NCI-H774 (cell line): ENCODE measurements at places on chromosomes 1 and 21.
A peak's percentile ranks its signal among the peaks of the same experiment; 100 is the strongest.

DNA sequence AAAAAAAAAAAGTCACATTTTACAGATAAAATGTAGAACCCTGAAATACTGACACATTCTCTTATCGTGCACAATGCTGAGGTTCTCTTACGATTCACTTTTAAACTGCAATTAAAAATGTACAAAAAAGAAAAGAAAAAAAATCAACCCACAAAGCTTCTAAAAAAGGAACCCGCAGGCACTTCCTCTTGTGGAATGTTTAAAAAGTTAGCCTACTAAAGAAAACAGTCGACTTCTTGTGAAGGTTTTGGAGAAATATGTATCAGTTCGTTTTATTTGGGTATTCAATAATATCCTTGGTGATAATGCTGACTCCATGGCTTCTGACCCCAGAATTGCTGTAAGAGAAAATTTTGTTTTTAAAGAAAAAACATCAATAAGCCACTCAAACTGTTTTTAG lies 10.2 kb downstream of the HNRNPU start:
- DNase-seq, result no peak

GRCh38 chr1:178494569-178494971 lies 2.2 kb downstream of the CLEC20A start:
- no peak for DNase-seq

DNA sequence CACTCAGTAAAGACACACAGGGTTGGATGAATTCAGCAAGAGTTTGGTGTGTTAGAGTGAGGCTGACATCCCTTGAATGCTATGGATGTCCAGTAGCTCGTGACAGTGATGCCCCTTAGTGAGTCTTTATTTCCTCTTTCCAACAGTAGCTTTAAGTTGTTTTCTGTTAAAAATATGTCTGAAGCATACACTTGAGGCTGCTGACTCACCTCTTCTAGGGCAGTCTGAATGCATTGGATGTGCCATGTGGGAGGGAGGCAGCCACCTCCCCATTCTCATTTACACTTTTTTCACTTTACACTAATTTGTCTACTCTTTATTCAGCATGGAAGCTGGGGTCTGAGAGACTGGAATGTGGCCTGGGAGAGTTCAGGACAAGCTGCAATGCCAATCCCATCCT lies 17.6 kb downstream of the NOS1AP start:
- no peak for DNase-seq

DNA sequence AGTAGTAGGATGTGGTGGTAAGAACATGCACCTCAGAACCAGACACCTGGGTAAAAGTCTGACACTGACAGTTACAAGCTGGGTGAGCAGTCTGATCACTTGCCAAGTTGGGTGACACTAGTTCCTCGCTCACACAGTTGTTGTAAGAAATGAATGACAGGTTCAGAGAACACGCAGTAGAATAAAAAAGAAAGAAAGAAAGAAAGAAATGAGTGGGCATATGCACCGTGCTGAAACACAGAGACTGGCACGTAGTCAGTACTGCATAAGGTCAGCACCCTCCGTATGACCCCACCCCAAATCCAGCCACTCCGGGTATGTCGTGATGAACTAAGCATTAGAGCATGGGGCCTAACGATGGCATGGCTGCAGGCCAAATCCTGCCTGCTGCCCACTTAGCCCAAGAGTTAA lies 90.6 kb downstream of the GLUL start:
- DNase-seq, result no peak

DNA sequence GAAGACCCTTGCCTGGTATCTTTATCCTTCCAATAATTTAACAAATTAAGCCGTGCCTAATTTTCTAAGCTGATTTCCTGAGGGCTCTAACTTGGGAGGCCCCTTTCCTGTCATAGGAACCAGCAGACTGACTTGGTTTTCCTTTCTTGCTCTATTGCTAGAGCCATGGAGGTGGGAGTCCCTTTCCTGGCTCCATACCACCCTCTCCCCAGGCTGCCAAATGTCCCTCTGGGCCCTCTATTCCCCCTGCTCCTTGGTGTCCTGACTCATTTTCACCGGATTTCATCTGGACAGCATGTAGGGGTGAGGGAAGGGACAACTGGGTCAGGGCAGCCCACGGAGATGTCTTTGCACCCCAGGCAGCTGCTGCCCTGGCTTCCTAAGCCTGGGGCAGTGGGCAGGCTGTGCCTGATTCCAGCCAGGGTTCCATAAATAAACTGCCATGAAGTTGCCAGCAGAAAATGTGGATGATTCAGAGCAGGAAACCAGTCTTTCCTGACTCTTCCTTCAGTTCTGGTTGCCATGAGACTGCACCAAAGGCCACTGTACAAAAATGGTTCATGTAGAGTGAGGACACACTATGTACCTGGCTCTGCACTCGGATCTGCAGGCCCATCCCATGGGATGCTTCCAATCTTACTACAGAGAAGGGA lies 38.0 kb upstream of the SERBP1 start:
- DNase-seq, result no peak

- DNase-seq, result no peak
These were observed 3.7 kb downstream of the ARL8A start for GRCh38 chr1:202140833-202141232.

DNA sequence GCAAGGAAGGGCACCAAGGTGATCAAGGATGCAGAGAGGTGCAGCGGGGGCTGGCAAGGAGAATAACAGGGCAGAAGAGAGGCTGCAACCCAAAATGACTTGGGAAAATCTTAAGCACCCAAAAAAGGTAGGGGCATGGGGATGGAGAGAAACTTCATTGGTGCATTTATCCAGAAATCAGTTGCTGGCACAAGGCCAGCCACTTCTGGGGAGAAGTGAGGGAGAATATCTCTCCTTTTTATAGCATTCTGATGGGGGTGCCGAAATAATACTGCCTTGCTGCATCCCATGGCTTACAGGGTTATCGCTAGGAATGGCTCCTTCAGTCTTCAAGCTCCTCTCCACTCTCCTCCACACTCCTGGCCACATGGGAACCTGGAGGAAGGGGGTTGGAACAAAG lies 47.9 kb downstream of the SUSD4 start:
- DNase-seq, result no peak

DNA sequence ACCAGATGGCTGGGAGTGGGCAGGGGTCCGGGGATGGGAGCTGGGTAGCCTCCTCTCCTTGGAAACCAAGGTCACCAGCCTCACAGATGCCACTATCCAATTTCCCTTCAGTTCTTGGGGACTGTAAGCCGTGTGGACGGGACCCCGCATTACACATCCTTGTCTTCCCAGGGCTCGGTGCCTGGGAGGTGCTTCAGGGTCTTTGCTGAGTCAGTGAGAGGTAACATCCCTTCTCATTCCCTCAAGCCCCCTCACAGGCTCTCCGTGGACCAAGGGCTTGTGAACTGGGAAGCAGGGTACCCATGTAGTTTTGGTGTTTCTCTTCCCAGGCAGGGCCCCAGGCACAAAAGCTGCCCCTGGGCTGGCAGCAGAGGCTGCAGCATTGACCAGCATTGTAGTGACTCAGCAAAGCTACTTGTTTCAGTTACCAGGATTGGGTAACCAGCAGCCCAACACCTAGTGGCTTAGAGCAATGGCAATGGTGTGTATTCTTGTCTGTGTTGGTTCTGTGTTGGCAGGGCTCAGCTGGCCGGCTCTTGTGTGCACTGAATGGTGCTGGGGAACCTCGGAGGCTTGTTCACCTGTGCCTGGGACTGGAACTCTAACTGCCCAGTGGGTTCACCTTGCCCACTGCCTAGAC lies 24.6 kb upstream of the PCBP3 start:
- no peak for DNase-seq

- DNase-seq, result no peak
These were observed 37.9 kb upstream of the RC3H1 start for GRCh38 chr1:174060090-174060489.

GRCh38 chr1:42784946-42785693 lies at the start of gene TMEM269:
Gene TMEM269 (plus strand): TSS chr1:42784991. CDS start chr1:42789894, 4,903 bp downstream.
- DNase-seq, result no peak

DNA sequence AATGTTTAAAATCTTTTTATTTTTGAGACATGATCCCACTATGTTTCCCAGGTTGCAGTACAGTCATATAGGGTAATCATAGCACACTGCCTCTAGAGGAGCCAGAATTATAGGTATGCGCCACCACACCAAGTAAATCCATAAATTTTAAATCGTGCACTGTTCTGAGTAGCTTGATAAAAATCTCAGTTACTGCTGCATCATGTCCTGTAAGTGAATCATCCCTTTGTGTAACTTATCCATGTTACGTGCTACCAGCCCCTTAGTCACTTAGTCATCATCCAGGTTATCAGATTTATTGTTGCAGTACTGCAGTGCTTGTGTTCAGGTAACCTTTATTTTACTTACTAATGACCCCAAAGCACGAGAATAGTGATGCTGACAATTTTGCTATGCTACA lies 1770.9 kb downstream of the BRINP3 start:
- DNase-seq, result no peak

DNA sequence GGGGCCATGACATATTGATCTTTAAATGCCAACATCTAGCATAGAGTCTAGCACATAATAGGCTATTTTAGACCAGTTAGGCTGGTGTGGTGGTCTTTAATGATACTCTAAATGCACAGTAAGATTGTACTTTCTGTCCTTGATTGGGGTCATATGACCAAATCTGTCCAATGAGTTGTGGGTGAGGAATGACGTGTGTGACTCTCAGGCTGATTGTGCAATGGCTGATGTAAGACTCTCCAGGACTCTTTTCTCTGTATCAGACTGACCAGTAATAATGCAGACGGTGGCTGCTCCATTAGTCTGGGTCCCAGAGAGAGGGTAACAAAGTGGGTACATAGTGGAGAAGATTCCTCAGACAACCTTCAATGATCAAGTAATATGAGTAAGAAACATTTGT lies 541.6 kb upstream of the CAMK1G start:
- no peak for DNase-seq

GRCh38 chr1:40944841-40945430 lies 34.6 kb upstream of the CTPS1 start:
- no peak for DNase-seq

GRCh38 chr1:184499616-184500015 lies 112.8 kb downstream of the C1orf21 start:
- DNase-seq, result no peak

- no peak for DNase-seq
These were observed 3.9 kb downstream of the KPNA6 start for GRCh38 chr1:32111789-32112188.

GRCh38 chr1:24319962-24320361 lies 805 bp downstream of the GRHL3 start:
- no peak for DNase-seq

DNA sequence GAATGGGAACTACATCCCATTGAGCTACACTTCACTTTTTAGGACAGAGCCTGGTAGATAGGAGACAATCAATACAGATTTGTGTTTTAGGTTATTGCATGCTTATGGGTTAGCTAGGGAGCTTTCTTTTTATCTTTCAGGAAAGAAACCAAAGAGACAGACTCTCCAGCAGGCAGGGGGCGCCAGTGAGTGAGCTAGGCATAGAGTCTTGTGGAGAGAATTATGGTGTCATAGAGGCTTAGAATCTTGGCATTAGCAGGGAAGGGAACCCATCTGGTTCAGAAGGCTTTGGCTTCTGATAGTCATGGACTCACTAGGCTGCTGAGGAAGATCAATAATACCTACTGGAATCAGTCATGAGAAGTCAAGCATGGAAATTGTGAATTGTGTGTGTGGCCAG lies at the start of gene SMCP:
TSS of gene SMCP (plus strand) at position 281 of the 400 bp plus-strand sequence. CDS start 6,101 bp downstream, outside the sequence.
- DNase-seq, result no peak

GRCh38 chr1:199700551-199700950 lies 327.0 kb upstream of the NR5A2 start:
- no peak for DNase-seq

DNA sequence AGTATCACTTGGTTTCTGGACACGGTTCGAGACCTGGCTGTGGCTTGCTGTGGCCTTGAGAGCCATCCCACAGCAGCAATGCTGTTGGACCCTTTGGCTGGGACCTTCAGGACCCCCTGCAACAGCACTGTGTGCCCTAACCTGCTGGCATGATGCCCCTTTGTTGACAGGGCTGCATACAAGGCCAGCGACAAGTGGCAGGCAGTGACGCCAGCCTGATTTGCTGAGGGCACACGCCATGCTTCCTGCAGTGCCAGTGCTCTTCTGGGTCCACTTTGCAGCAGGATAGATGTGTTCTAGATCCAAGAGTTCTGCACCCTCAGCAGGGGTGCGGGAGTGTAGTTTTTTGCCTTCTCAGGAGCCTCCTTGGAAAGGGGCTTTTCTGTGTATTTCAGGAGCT lies 32.8 kb downstream of the COQ8A start:
- no peak for DNase-seq

GRCh38 chr1:229803626-229804217 lies 177.7 kb downstream of the URB2 start:
- DNase-seq, result no peak

- DNase-seq, result no peak
These were observed 83.7 kb upstream of the EDN2 start for GRCh38 chr1:41568204-41568603.

DNA sequence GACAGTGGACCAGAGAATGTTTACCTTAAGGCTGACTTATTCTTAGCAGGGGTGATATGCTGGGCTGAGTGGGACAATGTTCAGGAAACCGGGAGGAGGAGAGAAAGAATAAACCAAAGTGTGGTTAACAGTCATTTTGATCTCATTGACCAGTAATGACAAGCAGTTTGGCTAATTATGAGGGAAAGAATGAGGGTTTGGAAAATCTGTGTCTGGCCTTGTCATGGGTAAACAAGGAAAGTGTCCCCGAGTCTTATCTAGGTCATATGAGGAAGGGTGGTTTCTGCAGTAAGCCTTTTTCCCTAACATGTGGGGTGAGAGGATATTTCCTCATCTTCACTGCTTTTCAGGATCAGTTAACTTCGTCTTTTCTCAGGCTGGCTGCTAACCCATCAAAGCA lies 155.0 kb downstream of the TPR start:
- DNase-seq, result no peak

- peak; percentile 26 for DNase-seq
These were observed 748 bp downstream of the PPP1R15B start for GRCh38 chr1:204410688-204411450.

DNA sequence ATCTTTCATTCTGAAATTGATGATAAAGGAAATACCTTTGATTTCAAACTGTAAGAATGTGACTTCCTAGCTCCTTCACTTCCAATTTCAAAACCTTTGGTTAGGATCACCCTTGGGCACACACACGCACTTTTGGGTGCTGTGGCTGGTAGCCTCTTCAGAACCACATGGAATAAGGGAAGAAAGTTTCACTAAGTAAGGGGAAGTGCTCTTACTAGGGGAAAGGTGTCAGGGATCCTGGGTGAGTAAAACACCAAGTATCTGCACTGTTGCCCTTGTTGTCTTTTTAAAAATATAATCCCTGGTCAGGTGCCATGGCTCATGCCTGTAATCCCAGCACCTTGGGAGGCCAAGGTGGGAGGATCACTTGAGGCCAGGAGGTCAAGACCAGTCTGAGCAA lies 132.4 kb downstream of the SDCCAG8 start:
- no peak for DNase-seq

- DNase-seq, result no peak
These were observed 99.8 kb downstream of the MRPL39 start for GRCh38 chr21:25507522-25507921.

GRCh38 chr21:31658053-31658452 lies 1.4 kb upstream of the SOD1 start:
- no peak for DNase-seq
